ENCODE measurements at places on chromosomes 16 and 17.

GRCh38 chr17:65362826-65363225 lies 198.6 kb downstream of the AXIN2 start:
- DNase-seq = no peak

- DNase-seq = no peak
Measured at GRCh38 chr17:77214743-77215142, 74.0 kb downstream of the SEC14L1 start.

DNA sequence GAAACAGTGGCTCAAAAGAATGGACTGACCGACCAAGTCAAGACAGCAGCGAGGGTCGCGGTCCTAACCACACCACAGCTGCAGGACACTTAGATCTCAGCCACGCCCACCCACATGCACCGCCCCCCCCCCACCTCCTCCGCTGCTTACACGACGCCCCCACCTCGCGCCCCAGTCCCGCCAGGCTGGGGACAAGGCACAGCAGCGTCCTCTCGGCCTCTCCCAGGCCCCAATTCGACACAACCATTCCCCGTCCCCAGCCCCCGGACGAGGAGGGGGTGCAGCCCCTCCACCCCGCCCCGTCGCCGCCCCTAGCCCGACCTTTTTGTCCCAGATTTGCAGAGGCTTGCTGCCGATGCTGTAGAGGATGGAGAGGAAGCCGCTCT lies 477 bp downstream of the CFAP20 start:
- DNase-seq = peak; percentile 62

DNA sequence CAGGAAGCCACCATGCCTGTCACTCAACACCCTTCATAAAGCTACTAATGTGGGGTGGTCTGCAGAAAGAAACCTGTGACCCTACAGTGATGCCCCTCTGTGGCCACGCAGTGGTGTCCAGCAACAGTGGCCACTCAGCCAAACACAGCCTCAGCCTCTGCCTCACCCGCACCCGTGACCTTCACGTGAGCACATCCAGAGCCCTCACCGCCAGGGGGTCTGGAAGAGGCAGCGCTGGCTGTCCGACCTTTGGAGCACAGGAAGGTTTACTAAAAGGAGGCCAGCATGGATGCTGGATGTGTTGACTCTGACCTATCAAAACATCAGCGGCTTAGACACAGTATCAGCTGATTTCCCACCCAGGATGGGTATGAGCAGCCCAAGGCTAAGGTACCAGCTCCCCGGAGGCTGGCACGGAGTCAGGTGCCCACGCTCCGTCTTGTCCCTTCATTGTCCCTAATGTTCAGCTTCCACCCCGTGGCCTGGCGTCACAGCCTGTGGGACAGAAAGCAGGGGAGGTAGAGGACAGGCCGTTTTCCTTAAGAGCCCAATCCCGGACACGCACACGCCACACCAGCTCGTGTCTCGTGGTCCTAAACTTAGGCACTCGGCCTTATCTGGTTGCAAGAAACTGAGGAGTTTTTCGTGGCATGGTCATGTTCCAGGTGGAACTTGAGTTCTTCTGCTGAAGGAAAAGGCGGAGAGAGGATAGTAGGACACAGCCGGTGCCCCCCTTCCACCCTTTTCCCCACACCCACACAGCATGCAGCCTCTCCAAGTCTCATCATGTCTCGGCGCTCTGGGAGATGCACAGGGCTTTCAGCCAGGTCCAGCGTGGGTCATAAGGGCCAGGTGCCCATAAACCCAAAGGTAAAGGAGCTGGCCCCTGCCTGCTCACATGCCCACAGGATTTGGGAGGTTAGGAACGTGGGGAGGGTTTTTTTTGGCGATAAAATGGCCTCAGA lies 49.7 kb upstream of the ENDOV start:
- DNase-seq = peak; percentile 37

- DNase-seq = peak; percentile 63
Measured at GRCh38 chr17:37507111-37507510, 17.4 kb downstream of the DUSP14 start.

- no peak for DNase-seq
Measured at GRCh38 chr17:20263595-20263994, 203.7 kb downstream of the LGALS9B start.

- no peak for DNase-seq
Measured at GRCh38 chr17:72119077-72119872, 1.5 kb upstream of the SOX9 start.

DNA sequence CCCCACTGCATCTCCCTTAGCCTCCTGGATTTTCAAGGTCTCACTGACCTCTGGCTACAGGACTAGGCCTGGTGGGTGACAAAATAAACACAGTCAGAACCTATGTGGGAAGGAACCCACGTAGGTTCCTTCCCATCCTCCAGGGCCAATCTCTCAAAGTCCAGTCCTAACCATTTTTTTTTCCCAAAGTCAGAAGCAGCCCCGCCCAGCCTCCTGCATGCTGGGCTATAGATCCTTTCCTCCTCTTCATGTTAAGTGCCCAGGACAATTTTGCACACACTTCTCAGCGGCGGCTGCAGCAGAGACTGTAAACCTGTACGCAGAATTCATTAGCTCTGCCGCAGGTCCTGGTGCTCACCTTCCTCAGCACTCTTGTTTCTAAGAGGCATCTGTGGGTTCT lies 285.8 kb downstream of the NPIPA8 start:
- no peak for DNase-seq

DNA sequence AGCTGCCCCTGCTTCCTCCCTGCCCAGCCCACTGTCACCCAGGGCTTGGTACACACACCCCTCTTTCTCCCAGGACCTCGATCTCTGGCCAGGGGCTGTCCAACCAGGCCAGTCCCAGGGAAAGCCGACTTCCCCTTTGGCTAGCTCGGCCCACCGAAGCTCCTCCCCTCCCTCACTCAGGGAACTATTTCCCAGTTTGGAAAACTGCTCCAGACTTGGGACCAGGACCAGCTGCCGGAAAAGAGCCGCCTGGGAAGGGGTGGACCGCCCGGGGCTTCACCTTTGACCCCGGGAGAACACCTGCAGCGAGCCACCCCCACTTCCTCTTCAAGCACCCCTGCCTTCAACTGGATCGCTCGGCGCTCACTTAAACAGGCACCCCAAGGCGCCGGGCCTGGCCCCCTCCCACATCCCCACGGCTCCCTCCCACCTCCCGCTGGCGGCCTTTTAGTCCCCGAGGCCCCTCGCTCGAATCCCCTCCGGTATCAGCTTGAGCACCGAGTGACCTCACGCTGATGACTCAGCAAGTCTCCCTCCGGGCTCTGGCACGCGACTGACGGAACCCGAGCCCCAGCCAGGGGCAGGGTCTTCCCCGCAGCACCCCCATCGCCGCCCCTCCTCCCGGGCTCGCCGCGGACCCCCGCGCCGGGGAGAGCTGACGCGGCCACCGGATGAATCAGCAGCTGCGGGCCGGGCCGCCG lies 934 bp downstream of the MAFG start:
- peak; percentile 92 for DNase-seq

GRCh38 chr17:80652756-80653330 lies 108.2 kb downstream of the RPTOR start:
- DNase-seq = no peak

- no peak for DNase-seq
Measured at GRCh38 chr16:74449470-74449869, 28.2 kb upstream of the CLEC18B start.

GRCh38 chr17:32253117-32253611 lies 12.5 kb upstream of the RHBDL3 start:
- peak; percentile 80 for DNase-seq

GRCh38 chr16:66304961-66305360 lies 61.5 kb upstream of the CDH5 start:
- no peak for DNase-seq

GRCh38 chr16:13231365-13231764 lies 330.0 kb downstream of the SHISA9 start:
- no peak for DNase-seq

GRCh38 chr16:85625485-85626117 lies 12.5 kb downstream of the GSE1 start:
- no peak for DNase-seq

- DNase-seq = no peak
Measured at GRCh38 chr16:64475627-64476351, 646.1 kb downstream of the CDH11 start.

DNA sequence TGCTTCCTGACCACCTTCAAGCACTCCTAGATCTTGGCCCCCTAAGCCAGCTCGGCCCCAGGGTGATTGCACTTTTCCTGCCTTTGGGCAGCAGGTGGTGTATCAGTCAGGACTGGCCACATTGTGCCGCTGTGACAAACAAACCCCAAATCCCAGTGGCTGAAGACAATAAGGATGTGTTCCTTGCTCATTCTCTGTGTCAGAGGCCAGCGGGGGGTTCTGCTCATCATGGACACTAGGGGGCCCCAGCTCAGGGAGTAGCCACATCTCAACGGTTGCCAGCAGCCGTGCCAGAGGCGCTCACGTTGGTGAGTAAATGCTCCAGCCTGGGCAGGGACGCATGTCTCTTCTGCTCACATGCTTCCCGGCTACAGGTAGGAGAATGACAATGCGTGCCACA lies 60.4 kb downstream of the ZDHHC7 start:
- no peak for DNase-seq

- DNase-seq = no peak
Measured at GRCh38 chr16:68997564-68997963, 107.9 kb upstream of the HAS3 start.

GRCh38 chr16:79601931-79602627 lies 1.5 kb upstream of the MAF start:
- DNase-seq = peak; percentile 74

DNA sequence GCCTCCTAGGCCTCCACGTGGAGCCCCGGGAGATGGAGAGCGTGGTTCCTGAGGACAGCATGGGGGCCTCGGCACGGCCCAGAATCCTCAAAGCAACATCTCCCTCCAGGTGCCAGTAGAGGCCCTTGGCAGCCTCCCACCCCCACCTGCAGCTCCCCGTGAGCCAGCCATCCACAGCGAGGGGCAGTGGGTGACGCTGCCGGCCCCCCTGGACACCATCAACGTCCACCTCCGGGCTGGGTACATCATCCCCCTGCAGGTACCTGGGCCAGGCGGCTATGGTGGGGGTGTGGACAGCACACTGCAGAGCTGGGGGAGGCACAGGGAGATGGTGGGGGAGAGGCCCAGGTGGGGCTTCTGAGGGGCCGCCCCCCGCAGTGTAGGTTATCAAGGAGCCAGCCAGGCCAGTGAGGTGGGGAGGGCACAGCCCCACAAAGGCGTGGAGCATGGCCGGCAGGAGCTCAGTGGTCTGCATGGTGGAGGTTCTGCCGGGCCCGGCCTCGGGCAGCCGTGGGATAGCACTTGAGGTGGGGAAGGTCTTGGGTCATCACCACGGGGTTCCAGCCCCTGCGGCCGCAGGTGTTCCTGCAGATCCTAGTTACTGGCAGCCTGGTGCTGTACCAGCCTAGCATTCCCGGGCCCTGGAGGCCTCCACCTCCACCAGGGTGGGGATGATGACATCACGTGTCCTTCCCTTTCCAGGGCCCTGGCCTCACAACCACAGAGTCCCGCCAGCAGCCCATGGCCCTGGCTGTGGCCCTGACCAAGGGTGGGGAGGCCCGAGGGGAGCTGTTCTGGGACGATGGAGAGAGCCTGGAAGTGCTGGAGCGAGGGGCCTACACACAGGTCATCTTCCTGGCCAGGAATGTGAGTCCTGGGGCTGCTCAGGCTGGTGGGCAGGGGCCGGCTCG lies 16.4 kb downstream of the GAA start:
- no peak for DNase-seq

GRCh38 chr16:1580256-1580655 lies 31.6 kb downstream of the IFT140 start:
- DNase-seq = no peak

GRCh38 chr16:1906055-1906845 lies 12.0 kb downstream of the HS3ST6 start:
- no peak for DNase-seq

- DNase-seq = peak; percentile 56
Measured at GRCh38 chr16:969508-970385, 1.0 kb downstream of the LMF1 start.

All from right lobe of liver (tissue), 6 donors.